ENCODE measurements at places on chromosomes 1 and 21. TPM values are rescaled to one million over a fixed set of nuclear protein-coding genes. Genes with fewer than 3 reads are reported as not detected.

PKP1 gene
- total RNA-seq, result 12.1 TPM

TMEM82 gene
- not detected for total RNA-seq

GRCh38 chr1:225554216-225554812, 98.6 kb downstream of the ENAH start:
- no peak for DNase-seq
- H3K27me3 ChIP-seq, result no peaks in the 10 kb centered on the region
- no peak overlapping the region for H3K4me3 ChIP-seq

PPIAL4G gene
- total RNA-seq, result 0.15 TPM

GRCh38 chr1:195520757-195521156, 1087.5 kb downstream of the KCNT2 start:
- no peaks in the 10 kb centered on the region for H3K36me3 ChIP-seq
- DNase-seq, result no peak
- no peak overlapping the region for H3K4me3 ChIP-seq
- no peaks in the 10 kb centered on the region for H3K27me3 ChIP-seq

Measured in breast epithelium (tissue), 4 donors.